GM18507 (cell line): ENCODE measurements at places on chromosomes 12 and 14.

DNA sequence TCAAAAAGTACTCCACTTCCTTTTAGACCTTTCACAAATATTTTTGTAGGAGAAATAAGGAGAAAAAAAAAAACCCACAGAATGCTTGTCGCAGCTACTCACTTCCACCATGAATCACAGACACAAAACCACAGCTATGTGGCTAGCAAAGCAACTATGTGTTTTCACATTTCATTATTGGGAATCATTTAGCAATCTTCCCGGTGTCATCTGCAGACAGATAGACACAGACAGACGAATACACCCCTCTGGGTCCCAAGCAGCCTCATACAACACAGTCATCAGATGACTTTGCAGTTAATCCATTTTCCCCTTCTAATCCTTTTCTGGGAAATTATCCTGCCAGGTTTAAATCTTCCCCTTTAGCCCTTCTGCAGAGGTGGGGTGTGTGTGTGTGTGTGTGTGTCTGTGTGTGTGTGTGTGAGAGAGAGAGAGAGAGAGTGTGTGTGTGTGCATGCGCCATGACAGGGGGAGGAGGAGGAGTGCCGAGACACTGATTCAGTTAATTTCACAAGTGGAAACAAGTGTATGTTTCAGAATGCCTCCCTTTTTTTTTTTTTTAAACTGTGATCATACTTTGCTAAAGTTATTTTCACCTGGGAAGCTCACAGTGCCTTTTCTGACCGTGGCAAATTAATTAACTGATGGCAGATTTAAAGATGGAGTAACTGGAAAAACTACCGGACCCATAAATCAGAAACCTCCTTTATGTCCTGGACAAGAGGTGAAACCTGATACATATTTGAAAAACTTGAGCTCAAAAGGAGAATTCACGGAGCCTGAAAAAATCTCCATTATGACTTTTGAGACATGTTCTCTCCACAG is 39.9 kb downstream of the LTBP2 start:
- DNase-seq = no peak

DNA sequence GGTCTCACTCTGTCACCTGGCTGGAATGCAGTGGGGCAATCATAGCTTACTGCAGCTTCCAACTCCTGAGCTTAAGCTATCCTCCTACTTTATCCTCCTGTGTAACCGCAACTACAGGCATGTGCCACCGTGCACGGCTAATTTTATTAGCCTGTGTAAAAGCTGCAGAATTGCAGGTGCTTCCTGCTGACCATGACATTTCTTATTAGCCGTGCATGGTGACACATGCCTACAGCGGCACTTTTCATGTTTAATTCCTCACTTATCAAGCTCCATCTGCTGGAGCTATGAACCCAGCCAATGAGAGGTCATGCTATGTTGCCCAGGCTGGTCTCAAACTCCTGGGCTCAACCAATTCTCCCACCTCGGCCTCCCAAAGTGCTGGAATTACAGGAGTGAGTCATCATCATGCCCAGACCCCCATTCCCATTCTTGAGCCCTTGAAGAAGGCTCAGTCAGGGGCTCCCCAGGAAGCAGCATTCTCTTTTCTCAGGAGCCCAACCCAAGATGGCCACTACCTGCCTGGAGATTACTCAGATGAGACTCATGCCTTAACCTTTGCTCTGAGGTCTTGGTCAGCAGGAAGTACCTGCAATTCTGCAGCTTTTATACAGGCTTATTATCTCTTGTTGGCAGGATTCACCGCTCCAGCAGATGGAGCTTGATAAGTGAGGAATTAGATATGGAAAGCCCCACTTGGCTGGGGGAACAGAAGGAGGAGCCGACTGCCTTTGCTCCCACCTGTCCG is 503.2 kb downstream of the MED13L start:
- DNase-seq = no peak

DNA sequence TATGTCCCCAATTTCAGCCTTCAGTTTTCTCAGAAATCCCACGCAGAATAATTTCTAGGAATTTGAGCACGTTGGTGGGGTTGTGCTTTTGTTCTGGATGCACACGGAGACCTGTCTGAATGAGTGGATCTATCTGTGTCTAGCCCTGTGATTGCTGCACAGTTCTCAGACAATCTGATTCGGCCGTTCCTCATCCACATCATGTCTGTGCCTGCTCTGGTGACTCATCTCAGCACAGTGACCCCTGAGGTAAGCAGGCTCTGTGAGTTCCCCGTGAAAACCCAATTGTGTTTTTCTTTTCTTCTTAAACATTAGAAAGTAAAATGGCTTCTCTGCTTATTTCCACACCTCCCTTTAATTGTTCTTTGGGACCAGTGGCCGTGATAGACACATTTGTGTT is 20.2 kb downstream of the UBE3B start:
- no peak for DNase-seq

GRCh38 chr14:105322791-105323556 is 8.4 kb downstream of the PACS2 start:
- DNase-seq = no peak

- no peak for DNase-seq
These were observed 8.6 kb downstream of the LGR5 start for GRCh38 chr12:71448150-71448581.

GRCh38 chr12:64791036-64791435 is 31.8 kb upstream of the GNS start:
- no peak for DNase-seq

GRCh38 chr12:62438098-62438692 is 28.4 kb upstream of the MON2 start:
- peak; percentile 14 for DNase-seq

GRCh38 chr12:68428724-68429501 is 96.8 kb upstream of the MDM1 start:
- DNase-seq = no peak

GRCh38 chr12:4386801-4387200 is 7.3 kb upstream of the FGF23 start:
- no peak for DNase-seq

GRCh38 chr14:68255693-68256178 is 436.2 kb downstream of the RAD51B start:
- no peak for DNase-seq

- DNase-seq = peak; percentile 5
These were observed 51.4 kb downstream of the WSCD2 start for GRCh38 chr12:108180255-108181094.

GRCh38 chr12:96371790-96372699 is 28.2 kb downstream of the CDK17 start:
- no peak for DNase-seq

DNA sequence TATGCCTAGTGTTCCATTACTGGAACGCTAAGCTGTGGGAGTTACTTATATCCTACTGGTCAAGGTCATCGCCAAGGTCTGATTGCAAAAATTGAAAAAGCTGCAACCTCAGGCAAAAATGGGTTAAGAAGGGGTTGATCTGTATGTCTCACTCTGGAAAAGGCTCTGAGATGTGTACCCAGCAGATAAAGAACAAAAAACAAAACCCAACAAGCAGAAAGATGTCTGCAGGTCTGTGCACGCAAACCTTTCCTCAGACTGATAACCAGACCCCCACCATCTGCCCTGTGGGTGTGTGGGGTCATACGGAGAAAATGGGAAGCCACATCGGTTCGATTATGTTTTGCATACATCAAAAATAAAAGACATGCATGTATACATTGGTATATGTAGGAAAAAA is 56.4 kb downstream of the TESC start:
- no peak for DNase-seq

- no peak for DNase-seq
These were observed 23.5 kb downstream of the AKAP6 start for GRCh38 chr14:32352631-32353030.

- DNase-seq = no peak
These were observed 194.1 kb downstream of the KTN1 start for GRCh38 chr14:55773984-55774545.

DNA sequence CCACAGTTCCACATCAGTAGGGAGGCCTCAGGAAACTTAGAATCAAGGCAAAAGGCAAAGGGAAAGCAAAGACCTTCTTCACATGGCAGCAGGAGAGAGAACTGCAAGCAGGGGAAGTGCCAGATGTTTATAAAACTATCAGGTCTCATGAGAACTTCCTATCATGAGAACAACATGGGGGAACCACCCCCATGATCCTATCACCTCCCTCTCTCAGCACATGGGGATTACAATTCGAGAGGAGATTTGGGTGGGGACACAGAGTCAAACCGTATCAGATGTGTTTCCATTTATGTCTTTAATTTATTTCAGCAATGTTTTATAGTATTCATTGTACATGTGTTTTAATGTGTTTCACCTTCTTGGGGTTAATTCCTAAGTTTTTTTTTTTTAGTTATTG is 25.8 kb downstream of the METAP2 start:
- DNase-seq = no peak

- DNase-seq = no peak
These were observed 98.1 kb upstream of the GRIP1 start for GRCh38 chr12:66776974-66777373.

DNA sequence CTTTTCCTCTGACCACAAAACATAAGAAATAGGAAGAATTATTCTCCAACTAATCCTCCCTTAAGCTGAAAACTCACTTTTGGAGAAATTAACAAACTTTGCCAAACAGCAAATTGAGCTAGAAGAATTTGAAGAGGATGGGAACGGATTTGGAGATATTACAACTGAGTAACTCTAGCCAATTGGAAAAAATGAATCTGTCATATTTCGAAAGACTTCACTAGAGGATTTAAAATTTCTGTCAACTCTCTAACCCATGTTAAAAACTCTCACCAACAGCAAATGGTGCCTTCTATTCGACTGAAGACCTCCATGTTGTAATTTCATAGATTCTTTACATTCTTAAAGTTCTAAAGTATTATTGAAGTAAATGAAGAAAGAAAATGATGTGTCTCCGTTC is 414.2 kb downstream of the RMST start:
- DNase-seq = no peak

- DNase-seq = no peak
These were observed 20.0 kb upstream of the SLC15A5 start for GRCh38 chr12:16297521-16297920.

- DNase-seq = no peak
These were observed 10.2 kb downstream of the ANHX start for GRCh38 chr12:133225527-133225926.

- DNase-seq = no peak
These were observed 90.1 kb downstream of the ADCK1 start for GRCh38 chr14:77889971-77890442.

DNA sequence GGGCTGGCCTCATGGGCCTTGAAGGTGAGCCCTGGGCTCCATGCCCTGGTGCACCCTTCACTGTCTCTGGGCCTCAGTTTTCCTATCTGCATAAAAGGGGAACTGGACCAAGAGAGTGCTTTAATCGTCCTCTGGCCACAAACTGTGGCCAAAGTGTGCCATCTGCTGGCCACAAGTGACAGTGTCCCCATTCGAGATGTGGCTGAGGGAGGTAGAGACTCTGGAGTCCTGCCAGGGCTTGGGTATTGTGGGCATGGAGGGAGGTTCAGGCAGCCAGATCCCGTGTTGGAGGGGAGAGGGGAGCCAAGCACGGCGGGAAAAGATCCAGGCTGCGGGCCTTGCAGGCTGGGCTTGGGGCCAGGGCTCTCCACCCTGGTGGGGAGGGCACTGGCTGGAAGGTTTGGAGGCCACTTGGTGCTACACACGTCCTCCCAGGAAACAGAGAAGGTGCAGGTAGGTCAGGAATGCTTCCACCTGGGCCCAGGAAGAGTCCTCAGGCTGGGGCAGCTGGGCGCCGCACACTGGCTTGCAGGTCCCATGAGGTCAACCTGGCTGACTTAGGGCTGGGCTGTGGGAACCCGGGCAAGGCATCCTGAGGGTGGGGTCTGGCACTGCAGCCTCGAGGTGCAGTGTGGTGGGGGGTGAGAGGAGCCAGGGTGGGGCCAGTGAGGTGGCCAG is 7.3 kb upstream of the KIF26A start:
- no peak for DNase-seq

- no peak for DNase-seq
These were observed 742.5 kb upstream of the MDGA2 start for GRCh38 chr14:48417715-48418500.

- no peak for DNase-seq
These were observed 108.0 kb downstream of the DERA start for GRCh38 chr12:16019136-16019535.
